Cortex of kidney (tissue), 1 donor: ENCODE measurements at places on chromosomes 4 and X.

- DNase-seq = no peak
Observed at GRCh38 chr4:173466101-173466500, 63.9 kb downstream of the HAND2 start.

DNA sequence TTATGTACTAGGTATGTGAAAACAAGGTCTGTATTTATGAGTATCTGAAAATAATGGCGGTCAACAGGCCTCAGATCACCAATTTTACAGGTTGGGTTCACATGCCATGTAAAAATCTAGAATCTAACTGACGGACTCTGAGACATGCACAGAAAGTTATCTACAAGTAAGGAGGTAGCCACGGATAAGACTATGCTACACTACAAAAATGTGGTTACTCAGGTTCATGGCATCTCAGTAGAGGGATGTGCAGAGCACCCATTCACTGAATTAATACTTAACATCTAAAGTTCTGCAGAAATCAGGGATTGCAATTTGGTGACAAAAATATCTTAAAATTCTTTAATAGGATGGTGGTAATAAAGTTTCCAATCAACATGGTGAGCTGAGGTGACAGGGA, 155.9 kb downstream of the APBB2 start:
- DNase-seq = no peak

- no peak for DNase-seq
Observed at GRCh38 chrX:40632199-40632598, 9.0 kb downstream of the MPC1L start.

DNA sequence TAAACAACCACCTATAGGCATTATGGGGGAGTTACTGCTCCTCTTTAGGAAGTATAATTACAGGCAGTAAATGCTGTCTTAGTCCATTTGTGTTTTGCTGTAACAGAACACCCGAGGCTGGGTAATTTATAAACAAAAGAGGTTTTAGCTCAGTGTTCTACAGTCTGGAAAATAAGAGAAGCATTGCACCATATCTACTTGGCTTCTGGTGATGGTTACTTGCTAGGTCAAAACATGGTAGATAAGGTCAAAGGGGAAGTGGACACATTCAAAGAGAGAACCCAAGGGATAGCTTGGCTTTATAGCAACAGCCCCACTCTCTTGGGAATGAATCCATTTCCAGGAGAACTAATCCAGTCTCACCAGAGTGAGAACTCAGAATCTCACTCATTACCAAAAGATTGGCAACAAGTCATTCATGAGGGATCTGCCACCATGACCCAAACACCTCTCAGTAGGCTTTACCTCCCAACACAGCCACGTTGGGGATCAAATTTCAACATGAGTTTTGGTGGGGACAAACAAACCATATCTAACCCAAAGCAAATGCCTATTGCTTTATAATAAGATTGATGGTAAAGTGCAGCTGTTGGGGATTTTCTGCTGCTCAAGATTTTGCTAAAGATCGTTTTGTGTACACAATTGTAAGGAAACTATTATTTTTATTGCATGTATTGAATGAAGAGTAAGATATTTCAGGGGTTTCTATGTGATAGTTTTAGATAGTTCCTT, 32.6 kb downstream of the STAG2 start:
- no peak for DNase-seq

GRCh38 chrX:137171626-137172025, 137.8 kb upstream of the GPR101 start:
- no peak for DNase-seq
